ENCODE measurements at places on chromosomes 7 and 10.

- no peak for DNase-seq
Measured at GRCh38 chr10:80459047-80459865, 5.1 kb downstream of the TSPAN14 start.

- no peak for DNase-seq
Measured at GRCh38 chr7:112122144-112122543, 84.1 kb downstream of the DOCK4 start.

DNA sequence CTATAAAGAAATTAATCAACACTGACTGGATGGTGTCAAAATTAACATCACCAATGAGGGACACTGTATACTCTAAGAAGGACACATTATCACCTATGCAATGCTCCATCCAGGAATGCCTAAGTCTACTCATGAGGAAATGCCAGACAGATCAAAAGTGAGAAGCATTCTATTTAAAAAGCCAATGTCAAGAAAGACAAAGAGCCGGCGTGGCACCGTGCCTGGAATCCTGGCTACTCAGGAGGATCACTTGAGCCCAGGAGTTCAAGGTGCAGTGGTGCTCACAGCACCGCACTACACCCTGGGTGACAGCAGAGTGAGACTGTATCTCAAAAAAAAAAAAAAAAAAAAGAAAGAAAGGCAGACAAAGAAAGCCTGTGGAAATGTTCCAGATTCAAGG is 45.5 kb upstream of the ANAPC16 start:
- no peak for DNase-seq

GRCh38 chr10:96588616-96589419 is 2.0 kb upstream of the TM9SF3 start:
- DNase-seq, result no peak

GRCh38 chr7:159177284-159177953 is 32.8 kb upstream of the VIPR2 start:
- no peak for DNase-seq

- DNase-seq, result no peak
Measured at GRCh38 chr7:95871896-95872295, 99.5 kb downstream of the DYNC1I1 start.
